DMS 273 treated with DMSO at 0.1 percent for 48 hours (cell line): ENCODE measurements at places on chromosomes 11 and 22.

- DNase-seq = no peak
These were observed 92.9 kb downstream of the PDHX start for GRCh38 chr11:35009191-35009943.

DNA sequence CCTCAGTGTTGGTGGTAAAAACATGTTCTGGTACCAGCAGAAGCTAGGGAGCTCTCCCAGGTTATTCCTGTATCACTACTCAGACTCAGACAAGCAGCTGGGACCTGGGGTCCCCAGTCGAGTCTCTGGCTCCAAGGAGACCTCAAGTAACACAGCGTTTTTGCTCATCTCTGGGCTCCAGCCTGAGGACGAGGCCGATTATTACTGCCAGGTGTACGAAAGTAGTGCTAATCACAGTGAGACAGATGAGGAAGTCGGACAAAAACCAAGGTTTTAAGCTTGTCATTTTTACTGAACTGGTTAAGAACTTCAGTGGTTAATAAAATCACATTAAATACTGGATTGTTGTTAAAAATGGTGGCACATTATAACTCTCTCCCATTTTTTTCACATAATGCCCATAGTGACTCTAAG lies 42.6 kb upstream of the VPREB1 start:
- DNase-seq = no peak

- DNase-seq = no peak
These were observed 3.9 kb downstream of the RASL10A start for GRCh38 chr22:29311464-29312217.

- DNase-seq = no peak
These were observed 122.6 kb upstream of the SERPIND1 start for GRCh38 chr22:20651286-20651685.

- no peak for DNase-seq
These were observed 101.3 kb downstream of the RRM1 start for GRCh38 chr11:4195909-4196308.
